ENCODE measurements at places on chromosomes 4 and X. TPM values are rescaled to one million over a fixed set of nuclear protein-coding genes. Genes with fewer than 3 reads are reported as not detected.

GABRE gene
- polyA plus RNA-seq = 63.3 TPM

CFAP47 gene
- polyA plus RNA-seq = not detected

TCP11X1 gene
- polyA plus RNA-seq = not detected

ATOH1 gene
- 0.04 TPM for polyA plus RNA-seq

CTAG1B gene
- 0.04 TPM for polyA plus RNA-seq

HEPH gene
- 1.1 TPM for polyA plus RNA-seq

GABRB1 gene
- polyA plus RNA-seq = not detected

NKRF gene
- 5.3 TPM for polyA plus RNA-seq

SERTM2 gene
- not detected for polyA plus RNA-seq

PF4V1 gene
- not detected for polyA plus RNA-seq

CLDN2 gene
- not detected for polyA plus RNA-seq

GNRHR gene
- 0.10 TPM for polyA plus RNA-seq

USP51 gene
- 0.24 TPM for polyA plus RNA-seq

MAP3K15 gene
- polyA plus RNA-seq = 0.04 TPM

RHOXF2 gene
- polyA plus RNA-seq = not detected

HNRNPDL gene
- polyA plus RNA-seq = 226 TPM

ADGRG2 gene
- polyA plus RNA-seq = 0.14 TPM

NSG1 gene
- polyA plus RNA-seq = 23.6 TPM

DCLK2 gene
- 0.74 TPM for polyA plus RNA-seq

RNF128 gene
- polyA plus RNA-seq = 2.6 TPM

ESX1 gene
- not detected for polyA plus RNA-seq

C4orf50 gene
- polyA plus RNA-seq = 0.02 TPM

RENBP gene
- 1.4 TPM for polyA plus RNA-seq

HAUS3 gene
- 5.0 TPM for polyA plus RNA-seq

SPP1 gene
- 0.59 TPM for polyA plus RNA-seq

SGMS2 gene
- 2.4 TPM for polyA plus RNA-seq

XAGE2 gene
- not detected for polyA plus RNA-seq

GPR82 gene
- polyA plus RNA-seq = 0.12 TPM

ZFYVE28 gene
- polyA plus RNA-seq = 5.2 TPM

ANOS1 gene
- polyA plus RNA-seq = 0.55 TPM

NUDT11 gene
- 0.49 TPM for polyA plus RNA-seq

FAM47E gene
- polyA plus RNA-seq = 0.47 TPM

UNC5C gene
- 0.09 TPM for polyA plus RNA-seq

SPIN3 gene
- polyA plus RNA-seq = 4.2 TPM

CLDN34 gene
- polyA plus RNA-seq = 0.15 TPM

GYPA gene
- not detected for polyA plus RNA-seq

GUCY1A1 gene
- 0.67 TPM for polyA plus RNA-seq
